ENCODE measurements at places on chromosomes 16 and 17.

DNA sequence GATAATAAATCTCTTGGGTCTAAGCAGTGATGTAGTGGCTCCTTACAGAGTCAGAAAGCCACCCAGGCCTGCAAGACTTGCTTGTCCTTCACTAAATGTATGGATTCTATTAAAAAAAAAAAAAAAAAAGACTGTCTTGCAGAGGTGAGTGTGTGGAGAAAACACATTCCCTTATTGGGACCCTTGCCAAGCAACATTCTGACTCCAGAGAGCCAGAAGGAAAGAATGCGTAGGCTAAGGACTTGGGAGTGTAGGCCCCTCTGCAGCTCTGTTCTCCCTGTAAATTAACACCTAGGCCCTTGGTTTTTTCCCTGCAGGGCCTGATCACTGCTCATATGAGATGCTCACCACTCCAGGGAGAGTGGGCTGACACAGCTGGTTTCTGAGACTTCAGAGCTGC lies 17.8 kb downstream of the SCPEP1 start:
- DNase-seq: no peak

GRCh38 chr17:17107281-17107680 lies 65.0 kb downstream of the MPRIP start:
- DNase-seq: no peak

DNA sequence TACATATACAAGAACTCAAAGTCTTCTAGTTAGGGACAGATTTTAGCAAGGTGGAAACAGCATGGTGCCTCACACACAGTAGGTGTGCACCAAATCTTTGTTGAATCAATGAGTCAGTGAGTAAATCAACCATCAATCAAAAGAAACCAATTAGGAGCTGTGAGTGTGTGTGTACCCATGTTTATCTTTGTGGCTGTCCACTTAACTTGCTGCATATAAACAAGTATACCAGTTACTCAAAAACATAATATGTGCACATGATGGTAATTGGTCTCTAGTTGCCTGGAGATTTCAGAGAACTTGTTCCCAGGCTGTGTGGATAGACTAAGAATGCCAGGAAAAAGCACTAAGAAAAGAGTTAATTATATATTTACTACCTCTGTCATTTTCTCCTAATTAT lies 272.2 kb upstream of the CCL2 start:
- DNase-seq: no peak

DNA sequence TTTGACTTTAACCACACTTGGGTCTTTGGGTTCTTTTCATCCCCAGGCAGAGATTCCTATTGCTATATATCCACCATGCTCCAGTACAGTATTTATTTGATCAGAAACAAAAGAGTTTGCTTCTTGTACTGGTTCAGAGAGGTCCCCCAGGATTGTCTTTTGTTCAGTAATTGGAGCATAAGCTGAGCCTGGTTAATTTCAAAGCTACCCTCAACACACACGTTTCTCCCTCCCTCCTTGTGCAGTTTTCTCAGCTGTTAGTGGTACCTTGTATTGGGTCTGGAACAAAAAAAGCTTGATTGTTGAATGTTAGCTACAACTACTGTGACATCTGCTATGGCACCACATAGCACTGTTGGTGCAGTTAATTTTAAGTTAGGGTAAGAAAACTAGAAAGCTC lies 50.0 kb downstream of the NUP93 start:
- no peak for DNase-seq

DNA sequence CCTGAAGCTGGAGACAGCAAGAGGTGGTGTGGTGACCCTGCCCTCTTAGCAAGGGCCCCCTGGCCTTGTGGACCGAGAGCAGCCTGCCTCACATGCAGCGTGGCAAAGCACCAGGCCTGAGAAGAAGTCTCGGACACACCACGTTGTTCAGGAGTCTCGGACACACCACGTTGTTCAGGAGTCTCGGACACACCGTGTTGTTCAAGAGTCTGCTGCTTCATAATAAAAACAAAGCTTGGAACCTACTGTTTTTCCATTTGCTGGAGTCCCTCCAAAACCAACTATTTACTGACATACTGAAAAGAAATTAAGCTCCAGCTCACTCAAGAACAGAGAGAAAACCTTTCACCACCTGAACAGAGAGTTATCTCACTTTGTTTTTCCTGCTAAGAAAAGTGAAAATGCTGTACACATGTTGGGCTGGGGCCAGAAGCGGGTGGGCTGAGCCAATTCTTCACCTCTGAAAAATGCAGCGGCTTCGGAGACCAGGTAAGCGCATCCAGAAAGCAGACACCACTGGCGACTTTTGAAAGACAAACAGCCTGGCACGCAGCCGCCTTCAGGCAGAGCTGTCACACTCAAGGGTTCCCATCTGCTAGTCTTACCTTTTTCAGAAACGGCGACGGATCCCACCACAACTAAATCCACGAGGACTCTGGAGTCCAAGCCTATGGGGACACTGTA lies 8.9 kb downstream of the MTHFSD start:
- no peak for DNase-seq

DNA sequence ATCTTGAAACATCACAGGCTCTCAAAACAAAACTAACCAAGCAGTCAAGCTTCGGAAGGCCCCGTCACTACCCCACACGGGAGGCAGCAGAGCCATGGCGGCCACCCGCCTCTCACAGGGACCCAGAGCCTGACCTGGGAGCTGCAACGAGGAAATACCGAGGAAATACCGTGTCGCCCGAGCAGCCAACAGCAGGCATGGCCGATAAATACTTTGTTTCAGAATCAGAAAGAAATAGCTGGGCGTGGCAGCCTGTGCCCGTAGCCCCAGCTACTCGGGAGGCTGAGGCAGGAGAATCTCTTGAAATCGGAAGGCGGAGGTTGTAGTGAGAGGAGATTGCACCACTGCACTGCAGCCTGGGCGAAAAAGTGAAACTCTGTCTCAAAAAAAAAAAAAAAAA lies 6.9 kb downstream of the LMF1 start:
- DNase-seq: no peak

DNA sequence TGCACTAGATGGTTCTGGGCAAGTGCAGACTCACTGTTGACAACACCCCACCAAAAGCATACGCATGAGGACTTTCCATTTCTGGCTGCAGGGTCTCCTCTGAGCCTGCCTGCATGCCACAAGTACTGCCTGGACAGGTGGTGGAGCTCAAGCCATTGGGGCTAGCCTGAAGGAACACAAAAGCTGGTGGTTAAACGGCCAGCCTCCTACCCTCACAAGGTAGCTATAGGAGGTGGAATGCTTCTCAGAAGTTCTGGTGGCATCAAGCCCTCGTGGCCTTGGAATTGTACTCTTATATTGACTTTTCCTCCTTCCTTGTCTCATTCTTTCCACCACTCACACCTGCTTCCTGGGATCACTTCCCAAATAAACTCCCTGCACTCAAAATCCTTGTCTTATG lies 56.6 kb upstream of the BCAR1 start:
- no peak for DNase-seq

DNA sequence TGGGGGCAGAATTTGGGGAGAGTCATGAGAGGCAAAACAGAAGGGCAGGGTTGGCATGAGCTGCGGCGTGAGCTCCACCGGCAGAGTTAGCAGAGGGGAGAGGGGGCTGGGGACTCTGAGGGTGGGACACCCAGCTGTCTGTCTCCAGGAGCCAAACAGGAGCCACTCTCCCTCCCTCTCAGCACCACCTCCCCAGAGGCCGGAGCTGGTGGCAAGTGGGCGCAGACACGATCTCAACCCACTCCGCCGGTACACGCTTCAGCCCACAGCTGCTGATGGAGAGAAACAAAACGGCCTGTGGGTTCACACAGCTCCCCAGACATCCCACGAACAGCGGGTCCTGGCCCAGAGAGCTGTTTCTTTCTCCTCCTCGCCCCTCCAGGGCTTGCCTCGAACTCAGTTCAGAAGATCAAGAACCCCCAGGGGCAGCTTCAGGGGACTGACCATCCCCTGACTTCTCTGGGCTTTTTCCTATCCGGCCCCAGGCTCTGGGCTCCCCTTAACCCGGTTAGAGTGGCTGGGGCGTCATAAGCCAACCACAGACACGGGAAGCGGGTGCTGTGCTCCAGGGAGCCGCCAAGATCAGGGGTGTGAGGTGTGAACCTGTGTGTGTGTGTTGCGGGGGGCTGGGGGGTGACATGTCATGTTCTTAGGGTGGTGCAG lies 7.6 kb downstream of the RHBDF2 start:
- DNase-seq: peak; percentile 44

- DNase-seq: peak; percentile 41
These were observed 78.7 kb downstream of the CRISPLD2 start for GRCh38 chr16:84898447-84898846.

GRCh38 chr17:72176951-72177660 lies 56.3 kb downstream of the SOX9 start:
- DNase-seq: no peak

- peak; percentile 60 for DNase-seq
These were observed 1.4 kb downstream of the MMD start for GRCh38 chr17:55420067-55420775.

GRCh38 chr16:8893976-8894690 lies 12.0 kb downstream of the LITAFD start:
- no peak for DNase-seq

DNA sequence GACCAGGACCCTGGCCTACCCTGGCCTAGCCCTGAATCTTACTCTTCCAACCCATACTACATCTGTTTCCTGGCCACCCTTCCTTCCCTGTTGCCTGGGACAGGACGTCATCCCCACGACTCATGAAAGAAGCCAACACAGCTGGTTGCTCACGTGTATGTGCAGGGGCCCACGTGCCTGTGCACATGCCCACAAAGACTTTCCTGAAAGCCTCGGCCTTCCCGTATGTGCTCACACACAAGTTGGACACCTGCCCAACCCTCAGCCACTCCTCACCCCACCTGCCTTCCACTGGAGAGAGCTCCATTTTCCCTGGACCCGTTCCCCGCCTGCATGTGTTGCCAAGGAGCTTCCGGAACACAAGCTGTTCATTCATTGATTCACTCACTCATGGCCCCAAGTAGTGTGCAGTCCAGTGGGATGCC lies 7.0 kb downstream of the PLXDC1 start:
- no peak for DNase-seq

GRCh38 chr16:51155199-51155607 lies 4.1 kb upstream of the SALL1 start:
- DNase-seq: no peak

- DNase-seq: no peak
These were observed 82.1 kb upstream of the CCL1 start for GRCh38 chr17:34445101-34445500.

DNA sequence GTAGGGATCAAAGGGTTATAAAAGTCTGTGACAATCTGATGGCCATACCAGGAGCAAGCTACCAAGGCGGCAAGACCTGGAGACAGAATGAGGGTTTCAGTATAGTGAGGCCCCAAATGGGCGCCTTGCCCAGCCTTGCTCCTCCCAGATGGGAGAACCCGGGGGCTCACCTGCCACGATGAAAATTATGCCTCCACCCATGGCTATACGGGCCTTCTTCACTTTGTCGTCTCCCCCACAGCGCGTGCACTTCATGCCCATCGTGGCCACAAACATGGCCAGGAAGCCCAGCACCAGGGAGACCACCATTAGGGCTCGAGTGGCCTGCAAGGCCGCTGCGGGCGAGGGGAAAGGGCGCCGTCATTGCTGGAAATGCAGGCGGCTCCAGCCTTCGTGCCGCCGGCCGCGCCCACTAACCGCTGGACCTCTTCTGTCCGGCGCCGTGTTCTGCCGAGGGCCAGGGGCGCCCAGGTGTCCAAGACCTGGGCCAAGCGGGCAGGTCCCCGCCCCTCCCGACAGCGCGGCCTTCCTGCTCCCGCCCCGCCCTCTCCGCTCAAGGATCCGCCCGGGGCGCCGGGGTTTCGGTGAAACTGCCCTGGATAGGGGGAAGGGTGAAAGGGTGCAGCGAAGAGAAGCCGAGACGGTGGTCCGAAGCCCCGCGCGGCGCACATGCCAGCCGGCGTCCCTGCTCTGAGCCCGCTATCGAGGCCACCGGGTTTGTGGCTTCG lies 1.5 kb downstream of the CLDN7 start:
- DNase-seq: no peak

DNA sequence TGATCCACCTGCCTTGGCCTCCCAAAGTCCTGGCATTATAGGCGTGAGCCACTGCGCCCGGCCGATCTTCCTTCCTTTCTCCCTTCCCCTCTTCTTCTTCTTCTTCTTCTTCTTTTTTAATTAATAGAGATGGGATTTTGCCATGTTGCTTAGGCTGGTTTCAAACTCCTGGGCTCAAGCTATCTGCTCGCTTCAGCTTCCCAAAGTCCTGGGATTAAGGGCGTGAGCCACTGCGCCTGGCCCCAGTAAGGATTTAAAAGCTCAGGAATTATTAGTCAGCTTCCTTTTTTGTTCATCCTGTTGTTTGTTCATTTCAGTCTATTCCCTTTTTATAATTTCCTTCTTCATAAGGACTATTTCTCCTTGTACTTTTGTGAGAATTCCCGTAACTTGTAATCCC lies 32.7 kb upstream of the LRRC37A start:
- DNase-seq: no peak

GRCh38 chr17:46739982-46740381 lies 78.5 kb downstream of the WNT3 start:
- DNase-seq: no peak

DNA sequence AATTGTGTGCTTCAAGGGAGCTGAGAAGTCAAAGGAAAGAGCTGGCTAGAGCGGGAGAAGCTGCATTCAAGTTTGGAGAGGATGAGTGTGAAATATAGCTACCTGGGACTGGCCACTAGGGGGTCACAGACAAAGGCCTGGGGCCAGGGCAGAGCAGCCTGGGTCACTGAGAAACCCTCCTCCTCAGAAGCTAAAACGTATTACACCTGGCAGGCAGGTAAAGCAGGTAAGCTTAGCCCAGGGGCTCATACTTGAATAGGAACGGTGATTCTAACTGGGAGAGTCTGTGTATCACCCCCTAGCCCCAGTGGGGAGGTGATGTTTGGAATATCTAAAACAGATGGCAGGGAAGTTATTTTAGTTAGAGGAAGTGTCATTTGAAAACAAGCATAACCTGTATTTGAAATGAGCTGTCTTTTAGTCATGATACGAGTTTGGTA lies 6.8 kb downstream of the KRT37 start:
- no peak for DNase-seq

GRCh38 chr17:74163271-74163821 lies 40.1 kb upstream of the RPL38 start:
- no peak for DNase-seq

- DNase-seq: no peak
These were observed 22.1 kb downstream of the VAC14 start for GRCh38 chr16:70778901-70779309.

GRCh38 chr17:28528327-28529012 lies 22.3 kb downstream of the FOXN1 start:
- no peak for DNase-seq

DNA sequence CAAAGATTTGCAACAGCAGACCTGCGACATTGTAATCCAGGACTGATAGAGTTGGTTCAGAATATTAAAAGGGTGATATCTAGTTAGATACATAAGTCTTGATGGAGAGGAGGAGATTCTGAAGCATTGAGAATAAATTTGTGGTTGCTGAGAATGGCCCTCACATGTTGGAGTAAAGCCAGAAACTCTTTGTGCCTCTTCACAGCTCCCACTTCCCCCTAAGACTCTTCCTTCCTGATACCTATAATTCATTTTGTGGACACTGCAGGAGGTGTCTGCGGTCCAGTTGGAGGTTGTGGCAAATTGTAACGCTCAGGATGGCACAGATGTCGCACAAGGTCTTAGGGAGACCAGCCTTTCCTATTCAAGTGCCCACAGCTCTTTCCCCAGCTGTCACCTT lies 17.5 kb downstream of the WWOX start:
- no peak for DNase-seq

Data from CD4-positive, alpha-beta T cell treated with Interleukin-1 beta for 1 hour (primary cell).